GM13977 (cell line): ENCODE measurements at places on chromosomes 16 and 17.
A peak's percentile ranks its signal among the peaks of the same experiment; 100 is the strongest.

DNA sequence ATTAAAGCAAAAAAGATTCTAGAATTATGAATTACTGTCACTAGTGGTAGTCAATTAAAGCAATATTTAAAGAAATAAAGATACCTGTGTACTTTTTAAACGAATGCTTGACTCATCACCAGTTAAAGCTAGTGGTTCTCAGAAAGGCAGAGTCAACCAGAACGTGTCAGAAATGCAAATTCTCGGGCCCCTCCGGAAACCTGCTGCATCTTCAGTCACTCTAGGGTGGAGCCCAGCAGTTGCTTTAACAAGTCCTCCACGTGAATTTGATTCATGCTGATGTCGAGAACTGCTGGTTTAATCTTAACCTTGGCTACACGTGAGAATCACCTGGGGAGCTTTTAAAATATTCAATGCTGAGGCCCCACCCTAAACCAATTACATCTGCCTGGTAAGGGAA lies 169.8 kb upstream of the SDK2 start:
- DNase-seq, result no peak

GRCh38 chr17:49901460-49902331 lies 53.8 kb upstream of the TAC4 start:
- no peak for DNase-seq

DNA sequence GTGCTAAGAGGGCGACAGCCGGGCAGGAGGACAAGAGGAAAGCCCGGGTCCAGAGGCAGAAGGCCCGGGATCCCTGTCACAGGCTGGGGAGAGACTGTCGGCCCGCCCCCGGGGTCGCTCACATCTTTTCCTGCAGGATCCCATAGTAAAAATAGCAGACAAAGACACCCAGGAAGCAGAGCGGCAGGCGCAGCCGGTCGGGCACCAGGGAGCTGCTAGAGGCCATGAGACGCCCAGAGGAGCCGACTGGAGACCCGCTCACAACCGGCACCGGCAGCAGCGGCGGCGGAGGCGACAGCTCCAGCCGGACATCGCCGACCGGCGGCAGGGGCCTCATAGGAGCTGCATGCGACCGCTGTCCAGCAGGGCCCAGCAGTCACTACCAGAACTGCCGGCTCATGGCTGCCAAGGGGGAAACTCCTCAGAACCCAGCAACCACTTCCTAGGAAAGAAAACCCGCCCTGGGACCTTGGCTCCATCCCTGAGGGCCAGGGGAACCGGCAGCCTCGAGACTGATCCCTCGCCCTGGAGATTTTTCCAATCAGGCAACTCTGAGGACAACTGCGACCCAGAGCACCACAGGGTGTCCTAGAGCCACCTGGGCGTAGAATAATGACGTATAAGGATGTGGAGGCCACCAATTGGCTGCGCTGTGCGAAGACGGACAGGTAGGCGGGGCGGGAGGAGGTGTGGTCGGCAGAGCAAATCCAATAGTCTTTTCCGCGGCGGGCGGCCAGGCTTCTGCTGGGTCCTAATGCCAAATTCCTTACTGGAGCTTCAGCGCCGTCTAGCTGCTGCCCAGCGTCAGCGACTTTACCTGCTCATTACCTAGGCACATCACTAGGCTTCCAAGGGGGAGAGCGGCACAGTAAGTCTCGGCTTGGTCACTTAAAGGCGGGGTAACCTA lies at the start of gene SLC35B1:
SLC35B1 (minus strand) TSS at position 357 of the 907 bp plus-strand sequence; CDS start at position 226, 131 bp downstream.
- DNase-seq, result peak; percentile 98

DNA sequence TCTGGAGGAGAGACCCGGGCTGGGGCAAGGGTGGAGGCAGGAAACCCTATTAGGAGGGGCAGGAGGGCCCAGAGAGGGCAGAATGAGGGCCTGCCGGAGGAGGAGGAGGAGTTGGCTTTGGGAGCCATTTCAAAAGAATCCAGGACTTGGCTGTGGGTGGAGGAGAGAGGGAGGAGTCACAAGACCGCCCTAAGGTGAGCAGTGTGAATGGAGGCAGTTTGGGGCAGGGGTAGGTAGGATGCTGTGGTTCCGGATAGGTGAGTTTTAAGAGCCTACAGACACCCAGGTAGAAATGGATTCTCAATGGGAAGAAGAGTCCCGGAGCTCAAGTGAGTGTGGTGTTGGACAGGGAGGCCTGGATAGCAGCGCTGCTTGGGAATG lies 80.3 kb downstream of the ARHGAP23 start:
- DNase-seq, result peak; percentile 8

- peak; percentile 79 for DNase-seq
Observed at GRCh38 chr17:74859459-74860228, at the start of gene GRIN2C. Gene GRIN2C, minus strand, starts transcription at chr17:74859885. Its CDS starts 4,793 bp downstream, at chr17:74855092.

GRCh38 chr16:53209429-53209828 lies 154.6 kb downstream of the CHD9 start:
- DNase-seq, result no peak
